ENCODE measurements at places on chromosomes 12 and 14. TPM values are rescaled to one million over a fixed set of nuclear protein-coding genes. Genes with fewer than 3 reads are reported as not detected.

Gene HHIPL1
- 0.09 TPM for total RNA-seq

Gene CPNE8
- 9.8 TPM for total RNA-seq

Gene PROX2
- total RNA-seq: not detected

Gene SDR9C7
- 0.05 TPM for total RNA-seq

Gene GPR84
- total RNA-seq: 0.09 TPM

Measured in A549 treated with dexamethasone at 1 μM for 4 hours (cell line).